Non-pigmented ciliary epithelial cell (primary cell): ENCODE measurements at places on chromosomes 7 and 10.

GRCh38 chr7:18177815-18178660 is 150.4 kb upstream of the PRPS1L1 start:
- peak; percentile 50 for DNase-seq

DNA sequence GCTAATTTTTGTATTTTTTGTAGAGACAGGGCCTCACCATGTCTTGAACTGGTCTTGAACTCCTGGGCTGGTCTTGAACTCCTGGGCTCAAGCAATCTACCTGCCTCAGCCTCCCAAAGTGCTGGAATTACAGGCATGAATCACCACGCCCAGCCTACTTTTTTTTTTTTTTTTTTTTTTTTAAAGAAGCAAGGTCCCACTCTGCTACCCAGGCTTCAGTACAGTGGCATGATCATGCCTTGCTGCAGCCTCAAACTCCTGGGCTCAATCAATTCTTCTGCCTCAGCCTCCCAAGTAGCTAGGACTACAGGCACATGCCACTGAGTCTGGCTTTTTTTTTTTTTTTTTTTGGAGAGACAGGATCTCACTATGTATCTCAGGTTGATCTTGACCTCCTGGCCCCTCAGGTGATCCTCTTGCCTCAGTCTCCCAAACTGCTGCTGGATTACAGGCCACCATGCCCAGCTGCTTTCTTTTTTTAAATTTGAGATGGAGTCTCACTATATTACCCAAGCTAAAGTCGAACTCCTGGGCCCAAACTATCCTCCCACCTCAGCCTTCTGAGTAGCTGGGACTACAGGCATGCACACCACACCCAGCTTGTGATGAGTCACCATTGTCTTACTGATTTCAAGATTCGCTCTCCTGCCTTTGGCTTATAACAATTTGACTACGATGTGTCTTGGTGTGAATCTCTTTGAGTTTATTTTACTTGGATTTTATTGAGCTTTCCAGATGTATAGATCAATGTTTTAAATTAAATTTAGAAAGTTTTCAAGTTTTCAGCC is 9.0 kb downstream of the RPEL1 start:
- DNase-seq = no peak

- peak; percentile 59 for DNase-seq
Measured at GRCh38 chr7:90271753-90272152, 26.8 kb downstream of the CFAP69 start.

GRCh38 chr10:3987143-3987974 is 202.3 kb upstream of the KLF6 start:
- DNase-seq = no peak

- DNase-seq = no peak
Measured at GRCh38 chr7:137953043-137953664, 48.7 kb downstream of the CREB3L2 start.

- no peak for DNase-seq
Measured at GRCh38 chr10:122696687-122697086, 3.0 kb downstream of the C10orf120 start.
